ENCODE measurements at places on chromosomes 4 and X. TPM values are rescaled to one million over a fixed set of nuclear protein-coding genes. Genes with fewer than 3 reads are reported as not detected.
A peak's percentile ranks its signal among the peaks of the same experiment; 100 is the strongest.

DNA sequence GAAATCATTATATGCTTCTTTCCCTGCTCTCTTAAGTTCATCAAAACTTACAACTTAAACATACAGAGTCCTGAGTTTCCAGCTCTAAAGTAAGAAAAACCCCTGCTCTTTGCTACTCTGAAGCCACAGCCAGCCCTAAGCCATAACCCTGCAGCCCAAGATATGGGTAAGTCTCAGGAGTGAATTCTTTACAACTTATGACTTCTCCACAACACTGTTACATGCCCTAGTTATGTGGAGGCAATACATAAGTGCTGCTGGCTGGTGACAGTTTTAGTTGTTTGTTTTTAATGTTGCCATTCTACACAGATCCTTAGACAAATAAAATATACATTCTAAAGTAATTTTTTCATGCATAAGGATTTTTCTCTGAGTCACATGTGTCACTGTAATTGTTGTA lies 100.2 kb downstream of the FBXO8 start:
- no peak for DNase-seq

- no peak for DNase-seq
Observed at GRCh38 chrX:111114806-111115205, 18.8 kb downstream of the PAK3 start.

DMP1 gene
- not detected for total RNA-seq

DNA sequence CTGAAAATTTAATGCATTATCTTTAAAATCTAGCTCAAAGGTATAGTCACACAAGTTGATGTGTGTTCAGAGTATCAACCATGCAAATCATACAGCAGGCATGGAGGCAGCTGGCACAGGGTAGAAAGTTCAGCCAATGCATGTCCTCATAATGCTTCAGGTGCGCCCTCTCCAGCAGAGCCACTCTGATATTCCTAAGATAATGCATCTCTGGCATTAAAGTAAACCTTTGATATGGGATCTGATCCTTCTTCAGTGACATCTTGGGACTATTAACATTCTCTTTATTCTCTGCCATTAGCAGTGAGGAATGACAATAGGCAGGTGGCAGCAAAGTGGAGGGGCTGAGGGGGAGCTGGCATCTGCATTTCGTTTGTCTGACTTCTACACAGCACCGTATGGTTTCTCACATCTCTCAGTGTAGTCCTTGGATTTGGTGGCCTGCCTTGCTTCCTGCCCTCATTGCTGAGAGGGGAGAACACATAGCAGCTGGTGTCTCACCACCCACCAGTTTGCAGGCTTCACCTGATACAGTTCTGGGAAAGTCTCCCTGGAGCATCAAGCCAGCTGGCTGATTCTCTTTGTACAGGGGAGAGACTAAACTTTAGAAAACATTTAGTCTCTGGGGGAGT lies 168.7 kb upstream of the TBC1D9 start:
- no peak for DNase-seq

PAGE2B gene
- not detected for total RNA-seq

- no peak for DNase-seq
Observed at GRCh38 chrX:111352424-111352823, 59.6 kb downstream of the DCX start.

YY2 gene
- 3.1 TPM for total RNA-seq

- peak; percentile 39 for DNase-seq
Observed at GRCh38 chr4:8817096-8817812, 54.4 kb downstream of the HMX1 start.

CFAP99 gene
- 0.43 TPM for total RNA-seq
